Activated T-cell treated with anti-CD3 and anti-CD28 coated beads, Interleukin-2, amount 50 U/mL, for 24 hours (primary cell): ENCODE measurements at places on chromosomes 11 and 22.

- no peak for DNase-seq
- no peaks in the 10 kb centered on the region for H3K36me3 ChIP-seq
- peaks cover 6% of the 10 kb centered on the region for H3K27me3 ChIP-seq
- no peak overlapping the region for H3K27ac ChIP-seq
- H3K4me1 ChIP-seq: peaks cover 5% of the 10 kb centered on the region
- H3K4me3 ChIP-seq: no peak overlapping the region
Observed at GRCh38 chr22:44802071-44802700, 49.8 kb downstream of the ARHGAP8 start.

DNA sequence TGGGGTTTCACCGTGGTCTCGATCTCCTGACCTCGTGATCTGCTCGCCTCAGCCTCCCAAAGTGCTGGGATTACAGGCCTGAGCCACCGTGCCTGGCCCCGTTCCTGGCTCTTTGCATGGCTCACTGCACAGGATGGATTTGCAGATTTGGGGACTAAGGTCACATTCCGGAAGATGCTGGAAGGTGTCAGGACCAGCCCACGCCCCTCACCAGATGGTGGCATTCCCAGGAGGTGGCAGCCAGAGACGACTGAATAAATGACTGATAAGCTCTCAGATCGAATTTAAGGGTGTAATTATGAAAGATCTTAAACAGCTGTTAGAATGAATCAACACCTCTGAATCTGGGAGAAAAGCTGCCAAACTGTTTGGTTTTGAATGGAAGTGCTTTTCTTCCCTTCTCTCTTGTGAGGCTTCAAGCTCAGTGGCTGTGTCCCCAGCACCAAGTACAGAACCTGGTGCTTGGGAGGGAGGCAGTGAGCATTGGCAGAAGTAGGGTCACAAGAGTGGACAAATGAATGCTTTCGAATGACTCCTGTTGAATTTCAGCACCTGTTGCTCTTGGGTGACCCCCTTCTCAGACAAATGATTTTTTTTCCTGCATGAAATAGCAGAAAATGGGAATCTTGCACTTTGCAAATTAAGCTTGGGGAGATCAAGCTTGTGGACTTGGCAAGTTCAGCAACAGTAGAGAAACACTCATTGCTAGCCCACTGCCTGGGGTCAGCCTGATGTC lies 69.6 kb downstream of the KIAA1671 start:
- no peak for DNase-seq
- no peaks in the 10 kb centered on the region for H3K36me3 ChIP-seq

DNA sequence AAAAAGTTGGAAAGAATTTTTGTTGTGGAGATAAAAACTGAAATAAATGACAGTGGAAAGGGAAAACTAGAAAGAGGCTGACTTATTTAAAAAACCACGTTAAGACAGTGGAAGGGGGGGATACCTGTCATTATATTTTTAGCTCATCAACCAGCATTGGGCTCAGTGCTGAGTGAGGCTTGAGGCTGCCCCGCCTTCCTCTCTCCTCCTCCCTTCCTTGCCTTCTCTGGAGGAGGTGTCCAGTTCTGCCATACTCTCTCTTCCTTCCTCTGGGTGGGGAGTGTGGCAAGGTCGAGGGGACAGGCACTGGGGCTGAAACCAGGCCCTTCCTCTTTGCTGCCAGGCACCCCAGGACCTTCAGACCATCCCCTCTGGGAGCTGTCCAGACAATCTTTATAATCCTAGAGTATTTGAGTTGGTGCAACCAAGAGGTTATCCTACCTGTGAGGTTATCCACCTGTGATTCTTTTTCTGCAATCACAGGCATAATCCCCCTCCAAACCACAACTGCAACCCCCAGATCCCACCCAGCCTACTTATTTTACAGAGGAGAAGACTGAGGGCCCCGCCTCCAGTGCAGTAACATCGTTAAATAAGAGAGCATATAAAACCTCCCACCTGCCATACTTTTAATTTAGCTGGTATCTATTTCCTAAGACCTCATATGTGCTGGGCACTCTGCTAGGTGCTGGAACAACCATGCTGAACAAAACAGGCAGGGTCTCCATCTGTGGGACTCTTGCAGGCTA lies 578.5 kb downstream of the BUD13 start:
- H3K27me3 ChIP-seq: peaks cover 45% of the 10 kb centered on the region
- no peak overlapping the region for H3K27ac ChIP-seq
- H3K4me1 ChIP-seq: peaks cover 2% of the 10 kb centered on the region
- H3K36me3 ChIP-seq: no peaks in the 10 kb centered on the region
- H3K4me3 ChIP-seq: no peak overlapping the region

GRCh38 chr11:97742717-97743116 lies 1278.0 kb upstream of the CNTN5 start:
- no peak overlapping the region for H3K4me3 ChIP-seq
- H3K27ac ChIP-seq: no peak overlapping the region

GRCh38 chr11:34178209-34178821 lies 72.9 kb downstream of the NAT10 start:
- no peaks in the 10 kb centered on the region for H3K36me3 ChIP-seq
- H3K4me3 ChIP-seq: no peak overlapping the region
- no peaks in the 10 kb centered on the region for H3K27me3 ChIP-seq
- H3K4me1 ChIP-seq: peaks cover 43% of the 10 kb centered on the region
- DNase-seq: no peak

- peaks cover 3% of the 10 kb centered on the region for H3K36me3 ChIP-seq
- no peak overlapping the region for H3K4me3 ChIP-seq
- peak; percentile 81 for DNase-seq
Observed at GRCh38 chr11:122743949-122744348, 88.4 kb downstream of the UBASH3B start.

DNA sequence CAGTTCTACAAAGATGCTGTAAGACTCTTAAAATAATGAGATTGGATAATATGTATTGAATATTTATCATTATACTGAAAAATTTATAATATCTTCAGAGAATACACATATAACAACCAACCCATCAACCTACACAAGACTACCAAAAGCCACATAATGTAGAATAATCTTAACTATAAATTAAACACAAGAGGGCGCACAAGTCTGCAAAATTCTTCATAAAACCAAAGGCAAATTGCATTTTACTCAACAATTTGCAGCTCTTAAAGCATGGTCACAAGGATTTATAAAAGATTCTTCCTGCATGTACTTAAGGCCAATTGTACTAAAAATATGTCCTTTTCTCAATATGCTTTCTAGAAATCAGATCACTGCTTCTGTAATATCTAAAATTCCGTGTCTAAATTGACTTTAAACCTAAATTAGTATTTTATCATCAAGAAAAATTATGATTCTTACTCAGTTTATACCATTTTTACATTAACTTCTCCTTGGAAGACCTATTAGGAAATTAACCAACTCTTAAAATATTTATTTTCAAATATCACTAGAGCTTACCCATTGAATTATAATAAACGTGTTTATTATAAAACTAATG lies 79.0 kb downstream of the TTC28 start:
- DNase-seq: no peak
- H3K27me3 ChIP-seq: peaks cover 26% of the 10 kb centered on the region
- no peak overlapping the region for H3K4me3 ChIP-seq
- H3K4me1 ChIP-seq: no peaks in the 10 kb centered on the region

GRCh38 chr11:20122131-20122530 lies 38.1 kb downstream of the DBX1 start:
- H3K4me1 ChIP-seq: no peaks in the 10 kb centered on the region
- no peak overlapping the region for H3K4me3 ChIP-seq
- H3K27ac ChIP-seq: no peak overlapping the region
- DNase-seq: no peak
- peaks cover 4% of the 10 kb centered on the region for H3K27me3 ChIP-seq

GRCh38 chr11:46294365-46295309 lies 17.2 kb downstream of the CREB3L1 start:
- peaks cover 15% of the 10 kb centered on the region for H3K4me1 ChIP-seq
- H3K27me3 ChIP-seq: peaks cover 23% of the 10 kb centered on the region
- peak overlapping the region; percentile 51 for H3K4me3 ChIP-seq
- DNase-seq: no peak
- H3K36me3 ChIP-seq: no peaks in the 10 kb centered on the region

DNA sequence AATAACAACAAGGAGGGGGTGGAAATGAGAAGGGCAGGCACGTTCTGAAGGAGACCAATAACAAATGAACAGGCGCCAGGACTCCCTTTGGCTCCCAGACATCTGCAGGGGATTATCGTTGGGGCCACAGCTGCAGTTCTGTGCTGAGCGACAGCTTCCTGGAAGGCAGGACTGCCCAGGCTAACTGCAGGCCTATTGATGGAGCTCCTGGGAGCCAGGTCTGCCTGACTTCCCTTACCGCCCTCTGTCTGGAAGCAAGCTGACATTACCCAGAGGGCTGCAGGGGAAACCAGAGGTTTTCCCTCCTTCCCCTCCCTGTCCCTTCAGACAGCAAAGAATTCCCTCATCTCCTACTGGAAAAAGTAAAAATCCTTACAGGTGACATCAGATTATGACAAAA lies 5.0 kb downstream of the DRD2 start:
- no peaks in the 10 kb centered on the region for H3K36me3 ChIP-seq
- H3K4me3 ChIP-seq: no peak overlapping the region
- H3K27me3 ChIP-seq: peaks cover 46% of the 10 kb centered on the region
- no peak overlapping the region for H3K27ac ChIP-seq

GRCh38 chr11:28529540-28530410 lies 421.6 kb downstream of the METTL15 start:
- peaks cover 4% of the 10 kb centered on the region for H3K36me3 ChIP-seq
- H3K4me1 ChIP-seq: no peaks in the 10 kb centered on the region
- H3K4me3 ChIP-seq: no peak overlapping the region
- no peaks in the 10 kb centered on the region for H3K27me3 ChIP-seq

- H3K4me3 ChIP-seq: peak overlapping the region; percentile 18
- H3K4me1 ChIP-seq: peaks cover 35% of the 10 kb centered on the region
- DNase-seq: no peak
- H3K36me3 ChIP-seq: no peaks in the 10 kb centered on the region
Observed at GRCh38 chr11:119320240-119320775, 3.4 kb upstream of the MCAM start.

DNA sequence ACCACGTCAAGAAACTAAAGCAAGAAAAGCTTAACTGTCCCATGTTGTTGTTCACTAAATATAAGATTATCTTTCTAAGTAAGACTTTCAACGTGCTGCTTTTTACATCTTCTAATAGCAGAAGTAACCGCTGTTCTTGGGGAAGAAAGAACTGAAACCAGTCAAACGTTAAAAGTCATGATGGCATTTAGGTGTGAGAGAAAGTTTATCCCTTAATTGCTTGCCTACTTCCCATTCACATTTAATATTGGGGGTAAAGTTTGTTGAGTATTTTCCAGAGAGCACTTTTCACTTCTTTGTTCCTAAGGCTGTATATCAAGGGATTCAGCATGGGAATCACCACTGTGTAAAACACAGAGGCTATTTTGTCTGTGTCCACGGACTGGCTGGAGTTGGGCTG lies 970 bp downstream of the OR5B21 start:
- H3K27ac ChIP-seq: peak overlapping the region; percentile 84
- DNase-seq: no peak
- H3K4me1 ChIP-seq: peaks cover 23% of the 10 kb centered on the region
- no peaks in the 10 kb centered on the region for H3K27me3 ChIP-seq

DNA sequence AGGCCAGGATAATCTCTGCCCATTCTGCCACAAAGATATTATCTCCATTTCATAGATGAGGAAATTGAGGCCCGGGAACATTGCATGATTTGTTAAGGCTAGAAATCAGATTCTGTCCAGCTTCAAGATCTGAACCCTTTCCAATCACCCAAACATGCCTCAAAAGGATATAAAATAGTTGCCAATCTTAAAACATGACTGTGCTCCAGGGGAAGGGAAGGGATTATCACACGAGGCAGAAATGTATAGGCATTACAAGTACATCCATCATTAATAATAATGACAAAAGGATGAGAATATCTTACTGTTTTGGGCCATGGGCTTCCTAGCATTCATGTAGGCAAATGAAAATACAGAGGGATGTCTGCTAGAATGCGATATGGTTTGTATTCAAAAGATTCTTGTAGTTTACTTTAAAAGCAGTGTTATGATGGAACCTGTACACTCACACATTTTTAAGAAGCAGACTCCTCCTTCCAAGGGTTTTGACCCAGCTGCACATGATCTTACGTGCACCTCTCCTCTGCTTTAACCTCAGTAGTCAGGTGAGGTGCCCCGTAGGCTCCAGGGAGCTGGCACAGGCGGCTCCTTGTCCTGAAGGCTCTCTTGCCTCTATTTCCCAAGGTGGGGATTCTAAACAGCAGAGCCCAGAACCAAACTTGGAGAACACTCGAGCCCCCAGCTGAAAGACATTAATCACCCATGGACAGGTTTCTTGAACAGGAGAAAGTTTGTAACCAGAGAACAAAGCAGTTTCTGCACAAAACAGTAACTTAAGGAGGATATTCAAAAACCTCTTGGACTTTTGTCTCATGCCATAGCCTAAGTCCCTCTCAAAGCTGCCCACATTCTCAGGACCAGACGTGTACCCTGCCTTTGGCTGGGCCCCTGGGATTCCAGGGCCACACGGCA lies 36.0 kb downstream of the PARVA start:
- H3K4me3 ChIP-seq: no peak overlapping the region
- H3K4me1 ChIP-seq: no peaks in the 10 kb centered on the region
- DNase-seq: no peak
